Stimulated activated CD4-positive, alpha-beta T cell treated with anti-CD3 and anti-CD28 coated beads, Interleukin-15, amount 100 ng/mL, for 1 hour (primary cell): ENCODE measurements at places on chromosomes 5 and 9.

- no peak for DNase-seq
Observed at GRCh38 chr5:95669985-95670384, 12.8 kb downstream of the SPATA9 start.

DNA sequence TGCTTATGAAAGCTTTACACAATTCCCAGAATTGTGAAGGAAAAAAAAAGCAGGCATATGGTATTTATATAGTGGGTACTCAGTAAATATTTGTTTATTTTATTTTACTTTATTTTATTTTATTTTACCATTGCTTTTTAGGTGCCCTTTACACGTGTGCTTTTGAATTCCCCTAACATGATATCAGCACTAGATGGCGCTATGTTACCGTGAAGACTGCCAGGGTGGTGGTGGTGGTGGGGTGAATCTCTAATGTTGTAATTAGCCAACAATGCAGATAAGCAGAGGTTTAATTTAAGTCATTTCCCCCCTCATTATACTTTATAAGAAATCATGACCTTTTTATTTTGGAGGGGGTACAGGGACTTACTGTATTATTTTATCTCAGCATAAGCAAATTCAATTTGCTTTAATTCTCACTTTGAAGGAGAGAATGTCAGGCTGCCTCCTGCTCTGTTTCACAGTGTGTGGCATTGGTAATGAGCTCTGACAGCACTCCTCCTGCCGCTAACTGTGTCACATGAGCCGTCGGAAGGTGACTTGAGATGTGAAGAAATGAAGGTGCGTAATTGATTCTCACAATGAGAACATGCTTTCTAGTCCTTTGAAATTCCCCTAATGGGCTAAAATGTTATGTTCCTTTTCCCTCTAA lies 165.6 kb downstream of the YTHDC2 start:
- DNase-seq: no peak

DNA sequence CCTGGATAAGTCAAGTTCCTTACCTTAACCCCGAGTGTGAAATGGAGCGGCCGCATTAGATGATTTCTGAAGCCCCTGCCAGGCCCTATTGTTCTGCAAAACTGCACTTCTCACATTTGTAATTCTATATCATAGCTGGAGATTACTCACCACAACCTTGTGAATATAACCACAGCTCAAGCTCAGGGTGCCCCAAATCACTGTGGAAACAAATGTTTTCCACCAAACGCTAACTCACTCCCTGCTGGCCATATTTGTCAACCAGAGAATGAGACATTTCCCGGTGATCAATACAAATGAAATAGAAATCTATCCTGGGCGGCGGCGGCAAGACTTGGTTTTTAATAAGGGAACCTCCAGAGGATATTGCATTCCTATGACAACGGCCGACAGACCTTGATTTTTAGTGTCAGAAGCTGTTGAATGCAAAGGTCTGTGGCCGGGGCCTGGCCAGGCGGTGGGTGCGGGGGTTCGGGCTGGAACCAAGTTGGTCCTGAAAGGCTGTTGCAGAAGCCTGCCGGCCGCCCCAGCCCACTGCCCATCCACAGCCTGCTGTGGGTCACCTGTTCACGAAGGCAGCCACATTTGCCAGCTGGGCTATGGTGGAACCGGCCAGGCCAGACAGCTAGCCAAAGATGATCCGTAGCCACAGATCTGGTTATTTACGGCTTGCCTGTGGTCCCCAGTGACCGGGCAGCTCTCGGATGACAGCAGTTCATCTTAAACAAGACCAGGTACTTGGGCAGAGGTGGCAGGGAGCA lies 93.9 kb upstream of the LMX1B start:
- DNase-seq: no peak

GRCh38 chr5:34608859-34609648 lies 47.1 kb upstream of the RAI14 start:
- DNase-seq: no peak

GRCh38 chr9:3960661-3961144 lies 339.2 kb downstream of the GLIS3 start:
- no peak for DNase-seq

DNA sequence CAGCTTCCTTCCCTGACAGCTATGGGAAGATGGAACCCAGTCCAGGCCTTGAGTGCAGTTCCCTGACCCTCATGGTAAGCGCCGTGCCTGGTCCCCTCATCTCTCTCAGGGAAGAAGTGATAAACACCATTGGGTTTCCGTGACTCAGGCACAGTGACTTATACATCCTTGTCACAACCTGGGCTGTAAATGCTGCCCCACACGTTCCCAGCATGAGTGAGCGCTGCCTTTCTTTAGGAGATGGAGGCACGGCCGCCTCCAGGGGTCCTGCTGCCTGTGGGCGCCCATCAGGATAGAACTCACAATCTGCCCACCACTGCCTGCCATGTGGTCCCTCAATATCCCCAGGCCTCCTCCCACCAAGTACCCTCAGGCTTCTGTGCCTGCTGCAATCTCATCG lies 8.3 kb upstream of the NKD2 start:
- no peak for DNase-seq

DNA sequence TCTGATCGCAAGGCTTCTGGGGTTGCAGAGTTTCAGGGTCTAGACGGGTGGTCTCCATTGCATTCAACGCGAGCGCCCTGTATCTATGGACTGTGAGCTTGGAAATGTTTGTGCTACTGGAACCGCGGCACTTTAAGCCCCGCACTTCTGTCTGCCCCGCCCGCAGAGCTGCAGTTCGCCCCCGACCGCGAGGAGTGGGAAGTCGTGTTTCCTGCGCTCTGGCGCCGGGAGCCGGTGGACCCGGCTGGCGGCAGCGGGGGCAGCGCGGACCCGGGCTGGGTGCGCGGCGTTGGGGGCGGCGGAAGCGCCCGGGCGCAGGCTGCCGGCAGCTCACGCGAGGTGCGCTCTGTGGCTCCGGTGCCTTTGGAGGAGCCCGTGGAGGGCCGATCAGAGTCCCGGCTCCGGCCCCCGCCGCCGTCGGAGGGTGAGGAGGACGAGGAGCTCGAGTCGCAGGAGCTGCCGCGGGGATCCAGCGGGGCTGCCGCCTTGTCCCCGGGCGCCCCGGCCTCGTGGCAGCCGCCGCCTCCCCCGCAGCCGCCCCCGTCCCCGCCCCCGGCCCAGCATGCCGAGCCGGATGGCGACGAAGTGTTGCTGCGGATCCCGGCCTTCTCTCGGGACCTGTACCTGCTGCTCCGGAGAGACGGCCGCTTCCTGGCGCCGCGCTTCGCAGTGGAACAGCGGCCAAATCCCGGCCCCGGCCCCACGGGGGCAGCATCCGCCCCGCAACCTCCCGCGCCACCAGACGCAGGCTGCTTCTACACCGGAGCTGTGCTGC lies 1.0 kb downstream of the ADAMTS19 start:
- DNase-seq: no peak

DNA sequence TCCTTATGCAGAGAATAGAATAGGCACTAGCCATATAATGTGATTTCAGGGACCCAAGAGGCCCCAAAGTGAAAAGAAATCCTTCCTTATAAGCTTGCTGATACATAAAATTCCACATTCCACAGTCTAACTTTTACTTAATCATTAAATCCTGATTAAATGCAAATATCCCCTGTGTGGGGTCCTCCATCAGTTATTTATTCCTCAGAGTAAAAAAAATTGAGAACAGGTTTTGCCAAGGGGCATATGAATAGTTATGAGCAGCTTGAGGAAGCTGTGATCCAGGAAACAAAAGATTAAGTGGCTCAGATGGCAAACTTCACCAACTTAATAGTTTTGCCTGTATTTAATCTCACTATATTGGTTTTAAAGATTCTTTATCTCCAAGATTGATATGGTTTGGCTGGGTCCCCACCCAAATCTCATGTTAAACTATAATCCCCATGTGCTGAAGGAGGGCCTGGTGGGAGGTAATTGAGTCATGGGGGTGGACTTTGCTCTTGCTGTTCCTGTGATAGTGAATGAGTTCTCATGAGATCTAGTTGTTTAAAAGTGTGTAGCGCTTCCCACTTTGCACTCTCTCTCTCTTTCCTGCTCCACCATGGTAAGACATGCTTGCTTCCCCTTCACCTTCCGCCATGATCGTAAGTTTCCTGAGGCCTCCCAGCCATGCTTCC lies 324.9 kb downstream of the NPR3 start:
- no peak for DNase-seq

DNA sequence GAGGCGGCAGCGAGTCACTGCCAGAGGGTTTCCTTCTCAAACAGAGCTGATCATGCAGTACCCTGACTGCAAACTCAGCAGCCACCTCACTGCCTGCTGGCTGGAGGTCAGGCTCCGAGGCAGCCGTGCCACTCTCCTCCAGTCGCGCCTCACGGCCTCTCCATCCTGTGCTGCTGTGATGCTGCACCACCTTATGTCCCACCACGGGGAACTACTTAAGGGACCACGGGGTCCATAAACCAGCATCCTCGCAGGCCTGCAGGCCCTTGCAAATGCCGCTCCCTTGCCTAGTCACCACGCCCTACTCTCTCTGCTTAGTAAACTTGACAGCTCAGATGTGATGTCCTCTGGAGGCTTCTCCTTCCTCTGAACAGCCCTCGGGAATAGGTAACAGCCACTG lies 99.2 kb downstream of the CRB2 start:
- DNase-seq: no peak

DNA sequence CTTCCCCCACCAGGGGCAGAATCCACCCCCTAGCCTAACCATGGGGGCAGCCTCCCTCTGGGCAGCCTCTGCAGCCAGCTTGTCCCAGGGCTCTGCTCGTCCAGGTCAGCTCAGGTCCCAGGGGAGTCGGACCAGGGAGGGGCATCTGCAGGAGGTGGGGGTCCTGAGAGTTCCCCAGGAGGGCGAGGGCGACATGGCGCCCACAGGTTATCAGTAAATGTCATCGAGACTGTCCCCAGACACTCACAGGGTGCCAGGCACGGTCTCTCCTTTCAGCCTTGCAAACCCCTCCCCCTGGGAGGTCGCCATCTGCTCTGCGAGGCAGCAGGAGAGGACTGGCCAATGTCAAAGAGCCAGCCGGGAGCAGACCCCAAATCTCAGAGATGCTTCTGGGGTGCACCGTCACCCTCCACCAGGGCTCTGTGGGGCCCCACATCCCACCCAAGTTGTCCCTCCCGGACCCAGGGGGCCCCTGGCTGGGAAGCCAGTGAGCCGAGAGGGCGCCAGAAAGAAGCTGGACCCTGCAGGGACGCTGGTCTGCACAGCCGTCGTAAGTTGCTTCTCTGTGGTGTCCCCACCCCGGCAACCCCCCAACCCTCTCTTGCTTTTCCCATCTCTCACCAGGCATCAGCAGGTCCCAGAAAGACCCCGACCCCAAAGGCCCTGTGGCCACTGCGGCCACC lies 69.3 kb downstream of the NTNG2 start:
- DNase-seq: no peak

GRCh38 chr5:139639619-139640380 lies 8.3 kb upstream of the CXXC5 start:
- no peak for DNase-seq

DNA sequence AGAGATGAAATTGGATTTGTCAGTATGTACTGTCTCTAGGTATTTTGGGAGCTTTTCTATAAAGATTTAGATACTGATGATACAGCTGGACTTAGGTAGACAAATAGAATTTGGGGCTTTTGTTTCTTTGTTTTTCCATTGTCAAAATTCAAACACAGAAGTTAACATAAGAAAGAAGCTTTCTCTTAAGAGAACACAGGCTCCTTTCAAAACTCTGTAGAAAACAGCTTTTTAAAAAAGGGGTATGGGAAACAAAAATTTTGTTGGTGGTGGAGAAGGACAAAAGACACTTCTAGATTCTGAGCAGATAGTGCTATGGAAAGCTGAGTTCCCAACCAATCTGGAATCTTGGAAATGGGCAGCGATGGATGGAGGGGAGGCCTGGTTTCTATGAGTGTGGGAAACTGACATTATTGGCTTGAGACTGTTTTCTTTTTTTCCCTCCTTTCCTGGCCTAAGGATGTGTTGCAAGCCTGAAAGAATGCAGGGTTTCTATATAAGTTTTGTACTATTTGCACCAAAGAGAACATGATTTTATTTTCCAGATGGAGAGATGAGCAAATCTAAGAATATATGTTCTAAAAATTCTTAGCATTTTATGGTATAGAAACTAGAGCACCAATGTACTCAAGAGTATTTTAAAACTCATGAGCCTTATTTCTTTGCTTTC lies 240.0 kb downstream of the PRR16 start:
- DNase-seq: no peak

DNA sequence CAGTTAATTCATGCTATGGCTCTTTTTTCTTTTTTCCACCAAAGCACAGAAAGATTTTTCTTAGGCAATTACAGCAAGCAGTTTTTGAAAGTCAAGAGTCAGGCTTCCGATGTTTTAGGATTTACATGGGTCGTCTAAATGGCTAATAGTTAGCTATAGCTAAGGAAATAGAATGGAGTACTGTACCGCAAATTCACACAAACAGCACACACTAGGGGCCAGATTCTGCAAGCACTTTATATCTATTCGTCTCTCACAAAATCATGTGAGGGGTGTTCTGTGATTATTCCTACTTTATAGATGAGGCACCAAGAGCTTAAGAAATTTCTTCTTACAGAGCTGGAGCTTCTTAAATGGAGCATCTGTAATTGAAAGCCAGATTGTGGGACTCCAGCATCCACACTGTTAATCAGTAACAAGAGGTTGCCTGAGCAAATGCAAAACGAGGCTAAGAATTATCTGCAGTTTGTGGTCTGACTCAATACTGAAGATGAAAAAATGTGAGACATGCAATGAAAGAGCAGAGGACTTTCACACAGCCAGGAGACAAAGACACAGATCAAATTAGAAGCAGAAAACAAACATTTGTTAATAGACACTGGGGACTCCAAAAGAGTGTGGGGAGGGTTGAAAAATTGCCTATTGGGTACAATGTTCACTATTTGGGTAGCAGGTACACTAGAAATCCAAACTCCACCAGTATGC lies 62.7 kb upstream of the CTXN3 start:
- DNase-seq: no peak

- DNase-seq: no peak
Observed at GRCh38 chr9:976258-976942, at the start of gene DMRT3. TSS of gene DMRT3 (plus strand) at chr9:976655. CDS start at chr9:977002, 347 bp downstream.

GRCh38 chr9:110316261-110317075 lies 21.2 kb downstream of the TXNDC8 start:
- no peak for DNase-seq

GRCh38 chr5:109630093-109630492 lies 59.6 kb upstream of the MAN2A1 start:
- no peak for DNase-seq

DNA sequence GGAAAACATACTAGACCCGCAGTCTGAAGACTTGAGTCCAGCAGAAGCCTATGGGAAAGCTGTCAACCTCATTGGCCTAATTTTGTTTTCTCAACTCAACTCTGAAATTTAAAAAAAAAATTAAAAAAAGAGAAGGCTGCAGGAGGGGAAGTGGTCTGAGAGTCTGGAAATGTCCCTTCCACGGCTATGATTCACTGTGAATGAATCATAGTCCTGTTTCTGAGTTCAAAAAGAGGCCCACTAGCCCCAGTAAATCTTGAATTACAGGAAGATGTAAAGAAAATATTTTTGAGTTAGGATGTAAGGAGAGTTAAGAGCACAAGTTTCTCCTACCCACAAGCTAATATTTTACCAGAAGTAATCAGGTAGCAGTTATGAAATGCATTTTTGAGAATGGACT lies 565.5 kb upstream of the DMAC1 start:
- no peak for DNase-seq

- no peak for DNase-seq
Observed at GRCh38 chr9:124739360-124739759, 31.8 kb downstream of the NR6A1 start.

- DNase-seq: no peak
Observed at GRCh38 chr9:127170652-127171051, 48.2 kb upstream of the ANGPTL2 start.

GRCh38 chr9:34591248-34591916 lies 1.9 kb upstream of the CNTFR start:
- DNase-seq: peak; percentile 64
